ENCODE measurements at places on chromosomes 11 and 22. TPM values are rescaled to one million over a fixed set of nuclear protein-coding genes. Genes with fewer than 3 reads are reported as not detected.

Gene GLYATL2
- total RNA-seq = 1.9 TPM

Gene OSBP
- 42.6 TPM for total RNA-seq

Gene IL18BP
- 4.4 TPM for total RNA-seq

Gene TMEM41B
- total RNA-seq = 76.8 TPM

Gene DAGLA
- 8.4 TPM for total RNA-seq

Gene CCDC89
- total RNA-seq = 5.5 TPM

Gene OR8G5
- not detected for total RNA-seq

Gene GNAZ
- 33.3 TPM for total RNA-seq

Gene IGHMBP2
- 12.7 TPM for total RNA-seq

Gene STIM1
- total RNA-seq = 32.1 TPM

Gene PSMC3
- total RNA-seq = 79.2 TPM

Data from spinal cord (tissue), 10 donors.